ENCODE measurements at places on chromosomes 4 and X. TPM values are rescaled to one million over a fixed set of nuclear protein-coding genes. Genes with fewer than 3 reads are reported as not detected.

The CCNB3 gene
- total RNA-seq = 0.38 TPM

The WDR44 gene
- 16.0 TPM for total RNA-seq

The KLB gene
- 0.13 TPM for total RNA-seq

The TCEAL7 gene
- total RNA-seq = not detected

The MCF2 gene
- not detected for total RNA-seq

The MAGEA10 gene
- total RNA-seq = not detected

The ARAP2 gene
- 0.36 TPM for total RNA-seq
